ENCODE measurements at places on chromosomes 5 and 9.

- no peak for DNase-seq
Measured at GRCh38 chr9:122130837-122131236, 28.7 kb downstream of the NDUFA8 start.

DNA sequence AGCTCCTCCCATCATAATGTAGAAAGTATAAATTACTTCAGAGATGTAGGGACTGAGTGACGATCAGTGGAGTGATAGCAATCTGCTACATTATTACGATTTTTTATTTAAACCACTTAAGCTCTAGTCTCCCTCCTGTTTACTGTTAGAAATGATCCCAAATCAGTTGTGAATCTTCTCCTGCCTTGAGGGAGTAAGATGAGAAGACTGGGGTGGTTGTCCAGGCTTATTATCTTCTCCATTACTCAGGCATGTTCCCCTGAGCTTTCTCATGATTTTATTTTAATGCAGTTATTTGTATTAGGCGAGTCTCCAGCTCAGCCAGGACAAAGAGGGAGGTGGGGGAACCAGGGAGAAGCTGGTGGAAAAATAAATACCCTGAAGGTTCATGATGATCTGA, 48.2 kb upstream of the CTNNA1 start:
- DNase-seq: no peak

DNA sequence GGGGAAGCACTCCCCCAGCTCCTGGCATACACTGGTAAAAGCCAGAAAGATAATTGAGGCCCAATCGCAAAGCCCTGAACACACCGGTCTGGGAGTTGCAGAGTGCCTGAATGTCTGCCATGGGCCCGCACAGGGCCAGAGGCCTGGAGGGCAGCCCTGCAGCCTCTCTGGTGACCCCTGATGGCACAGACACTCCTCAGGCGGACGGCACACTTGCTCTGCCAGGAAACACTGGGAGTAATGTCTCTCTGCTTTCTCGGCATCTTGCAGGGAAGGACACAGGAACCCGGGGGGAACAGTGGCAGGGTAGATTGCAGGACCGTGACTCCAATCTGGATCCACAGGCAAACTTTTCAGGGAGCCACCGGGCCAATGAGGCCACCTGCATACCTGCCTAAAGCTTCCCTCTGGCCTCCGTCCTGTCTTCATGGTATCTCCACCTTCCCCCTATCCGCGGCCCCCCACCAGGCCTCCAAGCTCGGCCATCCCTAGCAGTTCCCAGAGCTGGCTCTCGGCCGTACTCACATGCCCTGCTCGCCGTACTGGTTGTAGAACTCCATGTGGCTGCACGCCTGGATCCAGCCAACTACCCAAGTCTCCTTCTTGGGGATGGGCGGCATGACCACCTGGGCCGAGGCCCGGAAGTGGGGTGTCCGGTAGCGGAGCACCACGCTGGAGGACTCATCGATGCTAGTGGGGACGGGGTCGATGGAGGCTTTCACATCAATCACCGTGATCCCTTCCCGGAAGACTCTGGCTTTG, 797 bp downstream of the FAM78A start:
- no peak for DNase-seq

DNA sequence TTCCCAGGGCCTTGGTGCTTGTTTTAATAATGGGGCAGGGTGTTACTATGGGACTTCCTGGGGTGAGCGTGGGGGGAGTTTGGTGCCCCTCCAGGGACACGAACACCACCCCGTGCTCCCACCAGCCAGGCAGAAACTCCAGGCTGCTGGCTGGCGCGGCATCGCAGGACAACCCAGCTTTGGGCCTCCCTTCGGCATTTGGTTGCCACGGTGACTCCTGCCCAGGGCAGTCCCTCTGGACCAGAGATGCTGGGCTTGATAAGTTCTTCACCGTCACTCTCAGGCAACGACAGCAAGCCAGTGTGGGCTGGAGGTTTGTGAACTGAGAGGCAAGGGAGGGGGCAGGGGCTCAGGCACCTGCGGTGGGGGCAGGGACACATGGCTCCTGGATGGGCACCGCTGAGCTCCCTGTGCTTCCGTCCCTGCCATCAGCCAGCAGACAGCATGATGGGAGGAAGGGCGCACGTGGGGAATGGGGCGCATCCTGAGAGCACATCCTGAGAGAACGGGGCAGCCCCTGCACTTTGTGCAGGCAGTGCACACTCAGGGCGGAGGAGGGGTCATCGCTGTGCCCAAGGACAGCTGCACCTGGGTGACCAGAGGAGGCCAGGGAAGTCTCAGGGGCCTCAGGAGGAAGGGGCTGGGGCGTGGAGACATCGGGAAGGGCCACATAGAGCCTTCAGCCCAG, 116.4 kb downstream of the RXRA start:
- DNase-seq: peak; percentile 28

DNA sequence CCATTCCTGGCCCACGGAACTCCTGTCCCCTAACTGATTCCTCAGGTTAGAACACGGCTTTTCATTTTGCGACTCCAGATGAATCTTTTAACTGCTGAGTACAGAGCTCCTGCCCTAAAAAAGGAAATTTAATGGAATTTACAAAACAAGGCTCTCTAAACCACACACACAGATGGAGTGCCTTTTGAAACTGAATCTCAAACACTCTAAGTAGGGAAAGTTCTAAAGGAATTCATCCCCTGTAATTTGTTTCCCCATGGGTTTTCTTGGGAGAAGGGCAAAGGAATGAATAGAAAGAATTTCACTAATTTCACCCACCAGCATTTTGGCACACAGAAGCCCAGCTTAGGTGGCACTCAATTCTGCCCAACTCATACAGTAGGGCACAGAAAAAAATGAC, 106.5 kb downstream of the THBS4 start:
- DNase-seq: no peak

- no peak for DNase-seq
Measured at GRCh38 chr5:168663276-168664004, 84.3 kb upstream of the PANK3 start.

- DNase-seq: no peak
Measured at GRCh38 chr5:143116814-143117213, 286.7 kb downstream of the NR3C1 start.

DNA sequence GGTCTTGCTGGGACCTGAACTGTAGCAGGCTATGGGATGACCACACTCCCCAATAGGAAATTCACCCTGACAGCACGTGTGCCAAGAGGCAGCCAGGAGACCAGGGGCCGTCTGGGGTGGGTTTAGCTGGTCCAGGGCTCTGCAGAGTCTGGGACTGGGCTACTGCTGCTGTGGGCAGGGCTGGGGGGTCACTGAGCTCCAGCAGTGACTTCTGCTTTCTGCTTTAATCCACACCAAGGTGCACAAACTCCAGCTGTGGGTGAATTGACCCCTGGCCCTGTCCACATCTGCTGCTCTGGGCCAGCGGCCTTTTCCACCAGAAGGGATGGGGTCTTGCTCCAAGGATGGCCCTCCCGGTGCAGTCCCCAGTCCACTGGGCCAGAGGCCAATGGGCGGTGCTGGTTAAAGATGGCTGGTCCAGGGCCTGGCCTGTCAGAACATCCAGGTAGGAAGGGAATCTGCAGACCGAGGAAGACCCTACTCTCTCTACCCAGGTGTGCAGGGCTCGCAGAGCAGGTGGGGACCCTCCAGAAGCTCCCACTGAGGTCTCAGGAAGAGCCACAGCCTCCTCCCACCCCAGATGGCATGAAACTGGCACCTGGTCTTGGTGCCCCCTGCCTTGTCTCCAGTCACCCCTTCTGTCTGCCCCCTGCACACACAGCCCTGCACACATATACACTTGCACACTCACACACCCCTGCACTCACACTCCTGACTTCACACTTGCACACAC, 28.0 kb downstream of the GLT6D1 start:
- DNase-seq: no peak

DNA sequence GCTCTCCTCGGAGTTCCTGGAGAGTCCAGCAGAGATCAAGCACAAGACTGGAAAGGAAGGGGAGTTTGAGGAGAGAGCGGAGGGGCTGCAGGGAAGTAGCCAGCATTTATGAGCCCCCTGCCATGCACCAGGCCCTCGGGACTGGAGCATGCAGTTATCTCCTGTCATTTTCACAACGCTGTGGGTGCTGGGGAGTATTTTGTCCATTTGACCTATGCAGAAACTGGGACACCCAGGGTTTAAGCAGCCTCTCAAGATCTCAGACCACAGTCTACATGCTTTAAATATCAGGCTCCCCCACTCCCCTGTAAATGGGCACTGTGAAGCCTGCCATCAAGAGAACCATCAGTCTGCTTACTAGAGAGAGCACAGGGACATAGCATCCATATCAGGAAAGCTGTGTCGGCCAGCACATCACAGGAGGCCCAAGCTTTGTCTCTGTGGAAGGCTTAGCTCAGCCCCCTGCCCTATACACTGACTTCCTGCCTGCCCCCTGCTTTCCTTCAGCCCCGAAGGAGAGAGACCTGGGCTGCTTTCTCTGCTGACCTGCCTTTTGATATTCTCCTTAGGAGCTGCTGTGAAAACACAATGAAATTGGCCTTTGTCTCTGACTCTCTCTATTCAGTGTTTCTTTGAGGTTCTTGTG, 7.3 kb downstream of the FOXI1 start:
- no peak for DNase-seq

- DNase-seq: no peak
Measured at GRCh38 chr9:95102572-95102971, 214.9 kb downstream of the FANCC start.

DNA sequence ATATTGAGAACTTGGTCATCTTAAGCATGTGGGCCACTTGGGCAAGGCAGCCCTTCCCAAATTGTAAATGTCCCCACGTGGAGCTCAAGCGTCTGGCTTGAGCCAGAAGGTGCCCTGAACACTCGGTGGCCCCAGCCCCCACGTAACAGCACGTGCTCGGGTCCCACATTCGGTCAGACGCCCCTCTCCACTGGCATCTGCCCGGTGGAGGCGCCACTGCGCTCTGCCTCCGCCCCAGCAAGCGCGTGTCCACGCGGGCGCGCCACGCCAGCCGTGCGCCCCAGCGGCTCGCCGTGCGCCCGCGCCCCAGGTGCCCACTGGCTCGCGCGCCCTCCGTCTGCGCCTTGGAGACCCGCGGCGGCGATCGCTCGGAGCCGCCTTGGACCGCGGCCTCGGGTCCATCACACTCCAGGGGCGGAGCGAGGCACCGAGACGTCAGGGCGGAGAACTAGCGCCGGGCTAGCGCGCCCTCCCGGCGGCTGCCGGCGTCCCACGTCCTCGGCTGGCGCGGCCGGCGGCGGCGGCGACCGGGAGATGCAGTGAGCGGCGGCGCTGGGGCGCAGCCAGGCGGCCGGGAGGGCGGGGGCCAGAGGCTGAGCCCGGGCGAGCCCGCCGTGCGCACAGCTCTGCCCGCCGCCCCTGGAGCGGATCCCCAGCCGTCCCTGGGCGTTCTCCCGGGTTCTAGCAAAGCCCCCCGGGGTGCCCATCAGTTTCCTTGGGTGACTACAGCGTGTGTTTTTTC, at the start of gene PALM2AKAP2:
Gene PALM2AKAP2, plus strand, starts transcription at position 488 of the 742 bp plus-strand sequence. CDS start 291 bp downstream, outside the sequence.
- peak; percentile 60 for DNase-seq

DNA sequence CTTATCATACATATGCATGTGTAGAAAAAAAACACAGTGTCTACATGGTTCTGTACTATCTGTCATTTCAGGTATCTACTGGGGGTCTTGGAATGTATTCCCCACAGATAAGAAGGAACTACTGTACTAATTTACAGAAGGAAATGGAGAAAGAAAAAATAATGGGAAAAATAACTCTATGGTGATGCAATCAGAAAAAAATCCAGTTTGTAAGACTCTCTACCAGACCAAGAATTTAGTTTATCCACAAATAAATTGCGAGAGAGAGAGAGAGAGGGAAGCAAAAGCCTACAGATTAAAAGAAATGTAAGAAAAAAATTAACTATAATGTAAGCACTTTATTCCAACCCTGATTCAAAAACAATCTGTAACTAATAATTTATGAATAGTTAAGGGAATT, 708.6 kb upstream of the ZNF608 start:
- peak; percentile 38 for DNase-seq

DNA sequence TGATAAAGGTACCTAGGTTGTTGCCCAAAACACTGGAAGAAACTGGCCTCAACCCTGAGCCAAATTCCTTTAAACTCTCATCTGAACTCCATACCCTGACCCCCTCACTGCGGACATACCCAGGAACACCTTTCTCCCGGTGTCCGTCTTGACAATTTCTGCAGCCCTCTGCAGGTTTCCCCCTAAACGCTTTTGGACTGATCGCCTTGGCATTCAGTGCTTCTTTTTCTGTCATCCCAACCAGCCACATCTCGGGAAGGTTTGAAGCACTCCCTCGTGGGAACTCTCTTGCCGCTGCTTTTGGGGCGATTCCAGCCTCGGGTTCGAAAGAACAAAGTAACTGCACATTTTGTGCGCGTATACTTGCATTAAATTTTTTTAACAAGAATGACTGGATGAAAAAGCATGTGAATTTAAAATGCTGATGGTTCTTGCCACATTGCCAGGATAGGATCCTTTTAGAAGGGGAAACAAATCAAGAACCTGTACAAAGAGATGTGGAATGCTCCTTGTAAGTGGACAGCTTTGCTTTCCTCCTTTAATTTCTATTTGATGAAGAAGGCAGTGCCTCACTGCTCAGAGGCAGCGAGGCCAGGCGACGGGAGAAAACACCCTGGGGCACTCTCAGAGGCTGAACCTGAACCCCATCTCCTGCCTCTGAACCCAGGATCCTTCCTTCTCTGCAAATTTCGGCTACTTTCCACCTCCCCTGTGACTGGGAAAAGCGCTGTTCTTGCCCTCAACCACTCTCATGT, 615 bp downstream of the PSMD5 start:
- no peak for DNase-seq

DNA sequence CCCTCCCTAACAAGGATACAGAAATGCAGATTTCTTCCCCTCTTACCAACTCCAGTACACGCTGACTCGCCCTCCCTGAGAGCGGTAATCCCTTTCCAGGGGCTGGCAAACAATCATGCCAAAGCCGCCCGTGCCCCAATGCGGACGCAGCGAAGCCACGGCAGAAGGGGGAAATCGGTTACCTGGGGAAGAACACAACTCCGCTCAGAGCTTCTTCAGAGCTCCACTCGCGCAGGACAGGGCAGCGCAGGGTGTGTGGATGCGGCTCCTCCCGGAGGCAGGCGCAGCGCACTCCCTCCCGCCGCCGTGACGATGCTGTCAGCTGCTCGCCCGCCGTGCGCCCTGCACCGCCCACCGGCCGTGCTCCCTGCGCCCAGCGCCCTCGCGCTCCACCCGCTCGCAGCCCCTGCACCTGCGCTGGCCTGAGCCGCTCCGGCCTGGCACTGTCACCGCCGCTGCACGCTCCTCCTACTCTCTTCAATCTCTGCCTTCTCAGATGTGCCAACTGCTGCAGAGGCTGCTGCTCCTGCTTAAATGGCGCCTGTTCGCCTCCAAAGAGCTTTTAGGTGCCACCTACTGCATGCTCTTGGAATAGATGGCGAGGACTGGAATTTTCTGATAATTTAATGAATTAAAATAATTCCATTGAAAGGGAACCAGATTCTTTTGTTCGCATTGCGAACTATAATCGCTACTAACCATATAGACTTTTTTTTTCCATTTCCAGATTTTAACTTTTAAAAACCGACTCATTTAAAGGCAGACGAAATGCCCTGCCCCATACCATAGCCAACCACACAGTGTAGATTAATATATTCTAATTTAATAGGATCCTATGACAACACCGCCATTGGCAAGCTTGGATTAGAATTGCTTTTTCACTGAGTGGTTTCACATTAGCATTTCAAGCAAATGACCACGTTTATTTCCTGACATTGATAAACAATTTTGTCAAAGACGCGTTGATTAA, at the start of gene DIRAS2:
Gene DIRAS2, minus strand, starts transcription at position 255 of the 970 bp plus-strand sequence. CDS start 28,997 bp downstream, outside the sequence.
- DNase-seq: peak; percentile 54

GRCh38 chr9:113737517-113738271, 138.4 kb upstream of the ZNF618 start:
- DNase-seq: peak; percentile 75

- DNase-seq: no peak
Measured at GRCh38 chr5:76425928-76426804, 23.1 kb downstream of the IQGAP2 start.

GRCh38 chr9:33151007-33151557, 16.1 kb downstream of the B4GALT1 start:
- peak; percentile 97 for DNase-seq
